ENCODE measurements at places on chromosomes 3 and 15.

- H3K27me3 ChIP-seq, result peaks cover 3% of the 10 kb centered on the region
- H3K27ac ChIP-seq, result peak overlapping the region; percentile 93
- H3K4me3 ChIP-seq, result no peak overlapping the region
- H3K36me3 ChIP-seq, result no peaks in the 10 kb centered on the region
Measured at GRCh38 chr3:104960579-104960978, 406.1 kb upstream of the ALCAM start.

GRCh38 chr3:32996048-32996754, 44.8 kb downstream of the CCR4 start:
- no peak overlapping the region for H3K4me3 ChIP-seq
- DNase-seq, result no peak
- H3K4me1 ChIP-seq, result peaks cover 6% of the 10 kb centered on the region
- H3K36me3 ChIP-seq, result no peaks in the 10 kb centered on the region
- H3K27me3 ChIP-seq, result peaks cover 15% of the 10 kb centered on the region

DNA sequence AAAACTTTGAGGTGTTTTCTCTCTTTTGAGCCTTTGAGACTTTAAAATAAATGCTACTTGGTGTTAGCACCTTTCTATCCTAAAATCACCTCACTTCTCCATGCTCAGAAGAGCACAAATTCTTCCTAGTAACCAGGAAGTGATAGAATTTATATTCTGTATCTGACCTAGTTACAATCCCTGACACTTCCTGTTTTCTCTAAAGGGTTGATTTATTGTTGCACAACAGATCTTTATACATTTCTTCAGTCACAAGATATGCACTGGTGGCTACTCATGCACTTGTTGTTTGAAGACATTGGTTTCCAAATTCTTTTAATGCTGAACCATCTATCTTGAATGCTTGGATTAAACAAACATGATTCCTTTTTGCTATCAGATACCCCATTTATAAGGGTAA, 47.2 kb upstream of the CNTN3 start:
- no peaks in the 10 kb centered on the region for H3K27me3 ChIP-seq
- H3K27ac ChIP-seq, result no peak overlapping the region
- no peaks in the 10 kb centered on the region for H3K4me1 ChIP-seq
- no peak overlapping the region for H3K4me3 ChIP-seq
- no peak for DNase-seq
- no peaks in the 10 kb centered on the region for H3K36me3 ChIP-seq

DNA sequence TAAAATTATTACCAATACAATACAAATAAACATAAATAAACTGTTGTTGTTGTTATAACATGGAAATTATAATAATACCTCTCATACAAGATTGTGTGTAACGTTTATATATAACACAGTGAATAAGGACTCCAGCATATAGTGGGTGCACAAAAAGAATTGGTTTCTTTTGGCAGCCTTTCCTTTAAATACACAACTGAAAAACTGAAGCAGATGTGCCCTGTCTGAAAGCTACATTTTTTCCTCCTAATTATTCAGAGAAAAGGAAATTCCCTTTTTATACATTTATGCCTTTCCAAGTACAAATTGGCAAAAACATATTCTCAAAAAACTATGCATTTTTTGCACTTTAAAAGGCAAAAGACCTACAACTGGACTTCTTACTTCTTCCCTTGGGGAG, 928.9 kb upstream of the NR2F2 start:
- H3K27me3 ChIP-seq, result no peaks in the 10 kb centered on the region
- peak overlapping the region; percentile 16 for H3K4me3 ChIP-seq
- H3K27ac ChIP-seq, result peak overlapping the region; percentile 97
- no peak for DNase-seq

DNA sequence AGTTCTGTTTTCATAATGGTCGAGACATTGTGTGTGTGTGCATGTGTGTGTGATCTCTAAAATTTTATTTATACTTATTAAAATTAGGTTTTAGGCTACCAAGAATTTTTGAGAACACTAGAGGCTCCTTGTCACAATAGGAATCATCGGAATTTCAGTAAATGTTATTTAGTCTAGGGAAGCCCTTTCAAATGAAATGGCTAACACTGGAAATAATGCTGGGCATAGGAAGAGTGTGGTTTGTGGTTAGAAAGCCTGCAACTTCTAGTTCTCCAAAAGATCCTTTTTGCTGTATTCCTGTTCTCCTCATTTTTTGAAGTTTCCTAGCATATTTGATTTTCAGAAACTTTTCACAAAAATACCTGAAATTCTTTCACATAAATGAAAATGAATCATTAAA, 92.5 kb upstream of the MBNL1 start:
- H3K27ac ChIP-seq, result no peak overlapping the region
- no peaks in the 10 kb centered on the region for H3K36me3 ChIP-seq
- no peak overlapping the region for H3K4me3 ChIP-seq
- peaks cover 4% of the 10 kb centered on the region for H3K27me3 ChIP-seq
- no peak for DNase-seq
- no peaks in the 10 kb centered on the region for H3K4me1 ChIP-seq

Measured in nephron progenitor cell (in vitro differentiated cells).